ENCODE measurements at places on chromosomes 11 and 22. TPM values are rescaled to one million over a fixed set of nuclear protein-coding genes. Genes with fewer than 3 reads are reported as not detected.

TAF10 gene
- 36.9 TPM for total RNA-seq

TTC9C gene
- total RNA-seq = 25.0 TPM

LRP4 gene
- total RNA-seq = 17.7 TPM

CRACR2B gene
- total RNA-seq = 6.4 TPM

CD3E gene
- total RNA-seq = not detected

OPCML gene
- total RNA-seq = not detected

OR6T1 gene
- not detected for total RNA-seq

IZUMO1R gene
- not detected for total RNA-seq

FAM111B gene
- 0.89 TPM for total RNA-seq

- DNase-seq = no peak
Observed at GRCh38 chr11:41980741-41981140, 521.3 kb upstream of the LRRC4C start.

DNA sequence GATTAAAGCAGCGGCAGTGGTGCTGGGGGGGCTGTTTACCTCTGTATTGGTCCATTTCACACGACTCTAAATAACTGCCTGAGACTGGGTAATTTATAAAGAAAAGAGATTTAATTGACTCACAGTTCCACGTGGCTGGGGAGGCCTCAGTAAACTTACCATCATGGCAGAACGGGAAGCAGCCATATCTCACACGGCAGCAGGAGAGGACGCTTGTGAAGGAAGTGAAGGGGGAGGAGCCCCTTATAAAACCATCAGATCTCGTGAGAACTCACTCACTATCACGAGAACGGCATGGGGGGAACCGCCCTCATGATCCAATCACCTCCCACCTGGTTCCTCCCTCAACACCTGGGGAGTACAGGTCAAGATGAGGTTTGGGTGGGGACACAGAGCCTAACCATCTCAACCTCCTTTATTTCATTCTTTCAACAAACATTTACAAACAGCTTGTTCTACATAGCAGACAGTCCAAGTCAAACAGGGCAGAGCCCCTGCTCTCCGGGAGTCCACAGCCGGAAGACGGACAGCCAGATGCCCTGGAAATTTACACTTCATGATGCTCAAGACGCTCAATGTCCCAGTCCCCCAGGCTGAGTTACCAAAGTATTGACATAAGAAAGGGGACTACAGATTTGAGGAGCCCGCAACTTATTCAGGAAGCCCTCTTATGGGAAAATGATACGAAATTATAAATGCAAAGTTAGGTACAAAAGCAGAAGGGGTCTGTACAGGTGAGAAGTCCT is 26.3 kb upstream of the HMGXB4 start:
- DNase-seq = peak; percentile 15

DNA sequence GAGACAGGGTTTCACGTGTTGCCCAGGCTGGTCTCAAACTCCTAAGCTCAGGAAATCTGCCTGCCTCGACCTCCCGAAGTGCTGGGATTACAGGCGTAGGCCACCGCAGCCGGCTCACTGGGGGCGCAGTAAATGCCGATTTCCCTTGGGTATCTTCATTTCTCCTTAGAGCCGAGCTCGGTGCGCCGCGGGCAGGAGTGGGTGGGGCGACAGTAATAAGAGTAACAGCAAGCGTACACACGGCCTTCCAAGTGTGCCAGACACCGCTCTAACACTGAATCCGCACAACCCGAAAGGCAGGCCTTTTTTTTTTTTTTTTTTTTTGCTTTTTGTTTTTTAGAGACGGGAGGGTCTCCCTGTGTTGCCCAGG is 500 bp upstream of the ADSL start:
- no peak for DNase-seq

DNA sequence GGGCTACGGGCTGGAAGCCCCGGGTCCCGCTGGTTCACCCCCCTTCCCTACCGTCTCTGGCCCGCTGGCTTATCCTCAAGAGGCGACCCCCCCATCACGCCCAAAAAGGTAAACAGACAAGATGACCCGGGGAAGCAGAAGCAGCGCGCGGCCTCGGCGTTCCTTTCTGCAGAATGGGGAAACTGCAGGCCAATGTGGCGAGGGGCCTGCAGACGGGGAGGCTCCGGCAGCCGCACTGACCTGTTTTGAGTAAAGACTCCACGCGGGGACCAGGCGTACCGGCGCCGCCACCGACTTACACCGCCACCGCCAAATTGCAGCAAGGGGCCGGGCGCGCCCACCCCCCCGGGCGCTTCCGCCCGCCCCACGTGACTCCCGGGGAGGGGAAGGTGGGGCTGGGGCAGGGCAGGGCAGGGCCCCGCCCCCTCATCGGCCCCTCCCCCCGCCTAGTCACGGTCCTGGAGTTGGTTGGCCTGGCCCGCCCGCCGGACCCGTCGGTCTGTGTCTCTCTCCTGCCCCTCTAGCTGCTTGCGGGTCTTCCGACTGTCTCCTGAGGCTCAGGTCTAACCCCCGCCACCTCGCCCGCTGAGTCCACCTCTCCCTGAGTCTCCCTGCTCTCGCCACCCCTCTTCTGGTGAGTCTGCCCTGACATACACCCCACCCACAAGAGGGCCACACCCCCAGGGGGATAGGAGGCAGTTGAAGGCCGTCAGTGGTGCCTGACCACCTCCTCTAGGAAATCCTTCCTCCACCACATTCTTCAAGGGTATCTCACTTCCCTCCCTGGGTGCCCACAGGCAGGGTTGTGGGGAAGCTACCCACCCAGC is at the start of gene ARAP1:
Gene ARAP1, minus strand, starts transcription at position 321 of the 827 bp plus-strand sequence. CDS start 25,280 bp downstream, outside the sequence.
- peak; percentile 72 for DNase-seq

- DNase-seq = no peak
Observed at GRCh38 chr22:26323013-26323412, 106.0 kb upstream of the ASPHD2 start.

GRCh38 chr11:8372641-8373381 is 109.1 kb upstream of the LMO1 start:
- DNase-seq = no peak

- DNase-seq = peak; percentile 81
Observed at GRCh38 chr11:13316528-13316961, 39.0 kb downstream of the BMAL1 start.

- DNase-seq = no peak
Observed at GRCh38 chr11:132330515-132330914, 960.1 kb downstream of the NTM start.

- DNase-seq = peak; percentile 43
Observed at GRCh38 chr11:118522571-118523072, 4.7 kb upstream of the TTC36 start.

DNA sequence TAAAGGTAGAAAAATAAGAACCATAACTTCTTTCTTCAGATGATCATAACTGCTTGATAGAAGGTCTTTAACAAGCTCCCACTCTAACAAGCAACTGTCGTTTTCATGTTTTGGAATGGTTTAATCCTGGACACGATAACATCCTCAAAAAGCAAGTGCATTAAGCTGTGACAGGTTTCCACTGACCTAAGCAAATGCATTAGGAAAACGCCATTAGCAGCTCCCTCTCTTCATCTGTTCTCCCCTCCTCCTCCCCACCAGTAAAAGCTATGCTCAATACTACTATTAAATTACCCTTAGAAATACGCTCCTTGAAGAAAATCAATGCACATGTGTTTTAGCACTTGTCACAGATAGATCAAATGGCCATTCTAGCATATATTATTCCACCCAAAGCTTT is 729.4 kb downstream of the OPCML start:
- DNase-seq = no peak

DNA sequence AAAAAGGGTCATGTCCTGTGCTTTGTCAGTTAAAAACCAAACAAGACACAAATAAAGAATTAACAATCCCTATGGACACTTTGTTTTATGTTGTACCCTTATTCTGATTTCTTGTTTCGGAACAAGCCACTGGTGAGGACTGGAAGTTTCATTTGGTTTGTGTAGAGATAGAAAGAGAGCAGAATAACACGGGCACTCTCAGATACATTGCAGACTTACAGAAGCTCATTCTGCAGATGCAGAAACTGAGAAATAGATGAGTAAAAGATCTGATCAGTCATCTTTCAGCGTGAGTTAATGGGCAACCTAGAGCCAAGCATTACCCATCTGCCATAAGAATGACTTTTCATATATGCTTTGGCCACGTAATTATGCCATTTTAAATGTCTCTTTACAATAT is 407.6 kb downstream of the RAB38 start:
- DNase-seq = no peak

- DNase-seq = no peak
Observed at GRCh38 chr11:44777209-44778194, 50.7 kb downstream of the TSPAN18 start.

GRCh38 chr11:127709960-127710359 is 709.4 kb upstream of the KIRREL3 start:
- peak; percentile 13 for DNase-seq

DNA sequence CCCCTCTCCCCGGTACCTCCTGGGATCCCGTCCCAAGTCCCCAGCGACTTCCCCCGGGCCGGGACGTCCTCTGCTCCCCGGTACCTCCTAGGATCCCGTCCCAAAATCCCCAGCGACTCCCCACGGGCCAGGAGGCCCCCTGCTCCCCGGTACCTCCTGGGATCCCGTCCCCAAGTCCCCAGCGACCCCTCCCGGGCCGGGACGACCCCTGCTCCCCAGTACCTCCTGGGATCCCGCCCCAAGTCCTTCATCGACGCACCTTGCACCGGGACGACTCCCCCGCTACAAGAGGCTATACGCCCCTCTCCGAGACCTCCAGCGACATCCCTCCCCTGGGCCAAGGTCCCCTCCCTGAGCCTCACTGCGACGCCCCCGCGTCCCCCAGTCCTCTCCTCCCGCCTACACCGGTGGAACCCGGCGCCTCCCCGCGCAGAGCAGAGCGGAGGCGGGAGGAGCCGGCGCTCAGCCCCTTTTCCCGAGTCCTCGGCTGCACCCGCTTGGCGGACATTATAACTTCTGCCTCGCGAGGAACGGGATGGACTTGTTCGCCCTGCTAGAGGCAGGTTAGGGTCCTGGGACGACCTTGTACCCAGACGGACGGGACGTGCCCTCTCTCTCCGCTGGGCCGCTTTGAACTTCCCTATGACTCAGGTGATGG is 912 bp downstream of the KREMEN1 start:
- DNase-seq = no peak

GRCh38 chr11:15342163-15342562 is 227.4 kb downstream of the INSC start:
- peak; percentile 22 for DNase-seq
